ENCODE measurements at places on chromosomes 1 and 21.

DNA sequence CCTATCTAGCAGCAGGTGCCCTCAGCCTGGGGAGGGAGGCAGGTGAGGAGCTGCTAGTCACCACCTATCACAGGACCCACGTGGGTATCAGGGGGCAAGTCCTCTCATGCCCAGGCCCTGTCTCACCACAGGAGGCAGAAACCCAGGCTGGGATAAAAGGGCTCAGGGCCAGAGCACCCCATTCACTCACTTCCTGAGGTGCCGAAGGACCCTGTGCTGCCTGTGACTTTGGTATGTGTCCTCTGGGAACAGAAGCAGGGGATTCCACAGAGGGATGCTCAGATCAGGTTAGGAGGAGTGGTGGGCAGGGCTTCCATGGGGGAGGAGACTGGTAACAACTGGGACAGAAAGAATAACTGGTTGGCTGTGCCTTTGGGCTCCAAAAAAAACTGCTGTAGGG, at the start of gene LCE1E:
LCE1E (plus strand) TSS at position 181 of the 400 bp plus-strand sequence. CDS start 1,043 bp downstream, outside the sequence.
- DNase-seq, result no peak

DNA sequence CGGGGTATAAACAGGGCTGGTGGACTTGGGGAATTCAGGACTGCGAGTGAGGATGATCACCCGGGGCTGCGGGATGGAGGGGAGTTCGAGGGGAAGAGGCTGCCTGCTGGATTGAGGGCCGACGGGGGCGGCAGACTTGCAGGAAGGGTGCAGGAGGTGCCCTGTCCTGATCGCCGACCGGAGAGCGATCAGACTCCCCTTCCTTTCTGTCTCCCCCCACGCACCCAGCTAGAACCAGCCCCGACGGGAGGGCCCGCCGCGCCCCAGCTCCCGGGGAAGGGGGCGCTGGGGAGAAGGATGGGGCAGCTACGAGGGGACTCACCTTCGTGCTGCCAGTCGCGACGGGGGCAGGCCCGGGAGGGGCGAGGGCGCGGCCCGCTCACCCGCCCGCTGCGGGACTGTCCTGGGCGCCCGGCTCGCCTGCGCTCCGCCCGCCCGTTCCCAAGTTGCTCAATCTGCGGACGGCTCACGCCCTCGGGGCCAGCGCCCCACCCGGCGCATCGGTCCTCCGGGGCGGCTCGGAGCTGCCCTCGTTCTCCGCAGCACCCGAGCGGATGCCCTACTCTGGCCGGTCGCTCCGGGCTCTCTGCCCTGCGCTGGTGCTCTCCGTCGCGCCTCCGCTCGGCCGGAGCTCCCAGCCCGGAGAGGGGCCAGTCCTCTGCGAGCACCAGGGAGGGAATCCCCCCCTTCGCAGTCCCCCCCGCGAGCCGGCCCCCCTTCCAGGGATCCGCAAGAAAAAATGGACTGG, at the start of gene RSPO1:
RSPO1 (minus strand) TSS at position 649 of the 748 bp plus-strand sequence. CDS start 5,231 bp downstream, outside the sequence.
- peak; percentile 33 for DNase-seq

DNA sequence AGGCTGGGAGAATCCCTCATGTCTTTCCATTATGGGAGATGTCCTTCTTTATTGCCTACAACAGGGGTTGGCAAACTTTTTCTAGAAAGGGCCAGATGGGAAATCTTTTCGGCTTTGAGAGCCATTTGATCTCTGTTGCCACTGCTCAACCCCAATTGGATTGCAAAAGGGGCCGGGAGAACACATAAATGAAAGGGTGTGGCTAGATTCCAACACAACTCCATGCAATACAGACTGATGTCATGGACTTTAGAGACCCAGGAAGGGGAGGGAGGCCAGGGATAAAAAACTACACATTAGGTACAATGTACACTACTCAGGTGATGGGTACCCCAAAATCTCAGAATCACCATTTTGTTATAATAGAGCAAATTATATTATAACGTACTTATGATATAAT, 97.6 kb upstream of the SIM2 start:
- DNase-seq, result no peak

DNA sequence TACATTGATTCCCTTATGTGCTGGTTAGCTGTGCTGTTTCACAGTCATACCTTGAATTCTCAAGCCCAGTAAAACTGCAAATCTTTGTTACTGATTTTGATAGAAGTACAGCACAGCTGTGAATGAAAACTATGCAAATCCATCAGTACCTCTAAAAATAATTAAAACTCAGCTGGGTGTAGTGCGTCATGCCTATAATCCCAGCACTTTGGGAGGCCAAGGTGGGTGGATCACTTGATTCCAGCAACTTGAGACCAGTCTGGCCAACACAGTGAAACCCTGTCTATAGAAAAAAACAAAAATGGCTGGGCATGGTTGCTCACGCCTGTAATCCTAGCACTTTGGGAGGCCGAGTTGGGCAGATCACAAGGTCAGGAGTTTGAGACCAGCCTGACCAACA, 61.2 kb downstream of the NUP210L start:
- no peak for DNase-seq

DNA sequence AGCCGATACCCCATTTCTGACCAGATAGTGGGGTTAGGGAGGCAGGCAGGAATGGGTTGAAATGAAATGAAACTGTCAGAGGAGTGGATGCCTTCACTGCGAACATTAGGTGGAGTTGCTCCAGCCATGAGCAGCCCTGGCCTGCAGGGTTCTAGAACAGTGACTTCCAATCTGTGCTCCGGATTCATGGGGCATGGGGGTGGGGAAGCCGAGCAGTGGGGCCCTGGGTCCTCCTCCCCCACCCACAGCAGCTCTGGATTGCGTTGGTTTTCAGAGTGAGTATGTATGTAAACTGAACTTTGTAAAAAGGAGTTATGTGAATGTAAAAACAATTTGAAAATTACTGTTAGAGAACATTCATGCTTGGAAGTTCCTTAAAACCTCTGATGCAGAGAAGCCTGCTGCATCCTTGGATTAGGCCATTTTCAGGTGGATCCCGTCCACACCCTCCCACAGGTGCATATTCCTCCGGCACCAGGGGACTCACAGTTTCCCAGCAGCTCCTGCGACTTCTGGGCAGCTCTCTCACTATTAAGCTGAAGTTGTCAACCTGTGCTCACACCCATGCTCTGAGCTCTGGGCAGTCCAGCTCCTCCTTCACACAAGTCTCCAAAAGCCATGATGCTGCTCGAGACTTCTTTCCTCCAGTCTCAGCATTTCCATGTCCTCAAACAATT, 54.4 kb upstream of the EDN2 start:
- DNase-seq, result no peak

GRCh38 chr21:20419772-20420171, 578.4 kb upstream of the NCAM2 start:
- no peak for DNase-seq

GRCh38 chr1:59384443-59384842, 87.5 kb downstream of the FGGY start:
- no peak for DNase-seq

DNA sequence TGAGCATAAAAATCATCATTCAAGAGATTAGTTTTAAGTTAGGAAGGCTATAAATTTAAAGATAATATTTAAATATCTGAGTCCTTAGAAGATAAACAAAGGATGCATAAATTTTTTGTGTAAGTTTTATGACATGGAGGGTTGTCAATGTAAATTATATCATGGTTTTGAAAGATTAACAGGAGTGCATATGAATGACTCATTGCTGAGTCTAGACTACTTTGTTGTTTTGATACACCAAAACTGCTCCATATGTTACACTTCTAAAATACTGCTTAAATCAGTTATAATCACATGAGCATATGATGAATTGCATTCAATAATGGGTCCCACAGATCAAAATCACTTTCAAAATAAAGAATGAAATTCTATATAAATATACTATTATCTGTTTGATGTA, 312.5 kb downstream of the KCNT2 start:
- DNase-seq, result no peak

DNA sequence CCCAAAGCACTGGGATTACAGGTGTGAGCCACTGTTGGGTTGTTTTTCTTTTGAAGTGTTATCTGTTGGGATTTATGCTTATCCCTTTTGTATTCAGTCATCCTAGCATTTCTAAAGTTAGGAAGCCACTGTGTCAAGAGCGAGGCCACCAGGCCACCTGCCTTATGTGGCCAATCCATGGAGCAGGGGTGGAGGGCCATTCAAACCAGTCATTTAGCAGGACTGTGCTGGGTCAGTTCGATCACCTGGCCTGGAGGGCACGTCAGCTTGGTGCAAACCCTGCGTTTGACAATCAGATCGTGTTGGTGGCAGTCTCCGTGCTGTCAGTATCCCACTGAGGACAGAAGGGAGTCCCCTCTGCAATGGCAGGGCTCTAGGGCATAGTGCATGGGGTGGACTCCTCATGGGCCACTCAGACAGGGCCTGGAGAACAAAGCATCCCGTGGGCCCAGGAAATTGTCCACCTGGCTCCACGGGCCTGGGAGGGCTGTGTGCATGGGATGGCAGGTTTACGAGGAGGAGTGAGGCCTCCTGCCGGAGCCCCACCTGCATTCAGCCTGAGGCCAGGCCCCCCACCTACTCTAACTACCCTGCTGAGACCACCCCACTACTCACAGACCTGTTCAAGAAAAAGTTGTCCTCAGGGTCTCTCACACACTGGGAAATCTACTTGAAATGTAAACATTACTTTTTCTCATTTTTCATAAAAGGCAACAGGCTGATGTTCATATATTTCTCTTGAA, 242.3 kb downstream of the SDCCAG8 start:
- no peak for DNase-seq

GRCh38 chr1:58779059-58779754, 4.6 kb downstream of the JUN start:
- no peak for DNase-seq

GRCh38 chr1:17198476-17199258, 6.3 kb upstream of the PADI1 start:
- DNase-seq, result no peak

DNA sequence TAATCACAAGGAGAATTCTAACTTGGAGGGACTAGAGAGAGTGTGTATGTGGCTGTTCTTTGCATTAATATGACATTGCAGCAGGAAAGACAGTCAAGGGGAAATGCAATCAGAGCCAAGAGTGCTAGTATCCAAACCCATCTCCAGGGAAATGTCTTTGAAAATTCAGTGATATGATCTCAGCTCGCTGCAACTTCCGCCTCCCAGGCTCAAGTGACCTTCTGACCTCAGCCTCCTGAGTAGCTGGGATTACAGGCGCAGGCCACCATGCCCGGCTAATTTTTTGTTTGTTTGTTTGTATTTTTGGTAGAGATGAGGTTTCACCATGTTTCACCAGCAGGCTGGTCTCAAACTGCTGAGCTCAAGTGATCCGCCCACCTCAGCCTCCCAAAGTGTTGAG, 16.3 kb downstream of the VASH2 start:
- DNase-seq, result no peak

GRCh38 chr1:36851595-36851994, 182.7 kb downstream of the GRIK3 start:
- no peak for DNase-seq

DNA sequence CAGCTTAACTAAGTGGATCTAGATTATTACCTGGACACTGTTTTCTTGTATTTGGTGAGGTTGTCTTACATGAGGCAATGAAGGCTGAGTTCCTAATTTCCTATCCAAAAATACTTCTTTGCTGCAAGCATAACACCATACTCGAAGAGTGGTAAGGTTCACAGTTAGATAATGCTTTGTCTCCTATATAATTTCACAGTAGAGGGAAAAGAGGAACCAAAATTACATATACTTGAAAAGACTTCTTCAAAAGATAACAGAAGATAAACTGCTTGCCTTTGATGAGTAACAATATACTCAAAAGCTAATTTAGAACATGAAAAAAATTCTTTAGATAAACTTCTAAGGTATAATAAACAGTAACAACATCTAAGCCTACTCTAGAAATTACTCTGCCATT, 20.4 kb downstream of the USP33 start:
- DNase-seq, result no peak

DNA sequence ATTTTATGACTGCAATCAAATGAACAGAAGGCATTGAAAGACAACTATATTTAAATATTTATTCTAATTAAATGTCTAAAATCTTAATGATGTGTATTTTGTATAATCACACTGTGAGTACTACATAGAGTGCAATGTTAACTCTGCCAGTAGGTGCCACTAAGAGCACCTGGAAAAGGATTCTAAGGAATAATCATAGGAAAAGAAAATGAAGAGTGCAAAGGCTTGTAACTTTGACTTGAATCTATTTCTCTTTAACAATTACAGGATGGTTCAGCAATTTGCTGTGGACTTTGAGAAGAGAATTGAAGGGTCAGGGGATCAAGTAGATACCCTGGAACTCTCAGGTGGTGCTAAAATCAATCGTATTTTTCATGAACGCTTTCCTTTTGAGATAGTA, 200.4 kb downstream of the DNM3 start:
- DNase-seq, result no peak

DNA sequence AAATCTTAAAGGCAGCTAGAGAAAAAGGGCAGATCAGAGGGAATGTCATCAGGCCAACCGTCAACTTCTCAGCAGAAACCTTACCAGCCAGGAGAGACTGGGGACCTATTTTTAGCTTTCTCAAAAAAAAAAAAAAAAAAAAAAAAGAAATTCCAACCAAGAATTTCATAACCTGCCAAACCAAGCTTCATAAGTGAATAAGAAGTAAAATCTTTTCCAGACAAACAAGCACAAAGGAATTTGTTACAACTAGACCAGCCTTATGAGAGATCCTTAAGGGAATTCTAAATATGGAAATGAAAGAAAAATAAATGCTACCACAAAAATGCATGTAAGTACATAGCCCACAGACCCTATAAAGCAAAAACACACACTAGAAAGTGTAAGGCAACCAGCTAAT, 267.7 kb downstream of the AKT3 start:
- no peak for DNase-seq

DNA sequence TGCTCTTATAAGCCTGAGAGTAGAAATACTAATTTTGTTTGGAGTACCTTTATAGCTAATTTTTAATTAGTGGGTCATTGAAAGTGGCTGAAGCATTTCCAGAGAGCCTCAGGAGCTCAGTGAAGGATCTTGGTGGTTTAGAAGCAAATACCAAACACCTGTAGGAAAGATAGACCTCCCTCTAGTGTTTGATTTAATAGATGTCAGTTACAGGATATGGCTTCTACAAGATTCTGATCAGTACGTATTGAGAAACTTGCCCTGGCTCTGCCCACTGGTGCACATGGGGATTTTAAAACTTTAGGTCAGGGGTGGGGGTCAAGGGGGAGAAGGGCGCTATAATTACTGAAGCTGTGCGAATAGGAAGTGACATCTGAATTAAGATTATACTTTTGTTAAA, 122.2 kb downstream of the POU2F1 start:
- no peak for DNase-seq

DNA sequence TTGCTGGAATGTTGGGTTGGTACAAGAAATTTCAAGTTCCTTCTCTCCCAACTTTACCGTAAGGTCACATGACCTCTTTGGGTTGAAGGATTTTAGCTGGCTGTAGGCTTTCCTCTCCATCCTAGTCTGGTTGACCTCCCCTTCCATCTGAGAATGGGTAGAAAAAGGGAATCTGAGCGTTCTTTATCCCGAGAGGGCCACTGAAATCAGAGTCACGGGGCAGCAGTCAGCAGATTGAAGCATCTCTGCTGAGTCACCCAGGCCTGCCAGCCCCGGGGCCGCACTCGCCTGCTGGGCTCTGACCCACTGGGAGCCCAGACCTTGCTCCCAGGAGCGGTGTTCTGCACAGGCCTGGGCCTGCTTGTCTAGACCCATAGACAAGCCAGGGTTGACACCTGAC, 31.0 kb downstream of the TMCC2 start:
- no peak for DNase-seq

Data from right lung (tissue), 10 donors.